ENCODE measurements at places on chromosomes 3 and 15. TPM values are rescaled to one million over a fixed set of nuclear protein-coding genes. Genes with fewer than 3 reads are reported as not detected.

Gene SRGAP3
- total RNA-seq, result 3.2 TPM

Gene DPH6
- 8.0 TPM for total RNA-seq

- no peak for DNase-seq
- no peaks in the 10 kb centered on the region for H3K27me3 ChIP-seq
- H3K4me3 ChIP-seq, result no peak overlapping the region
- no peak overlapping the region for H3K27ac ChIP-seq
- peaks cover 20% of the 10 kb centered on the region for H3K4me1 ChIP-seq
These were observed 34.9 kb downstream of the NXPE3 start for GRCh38 chr3:101813817-101814440.

DNA sequence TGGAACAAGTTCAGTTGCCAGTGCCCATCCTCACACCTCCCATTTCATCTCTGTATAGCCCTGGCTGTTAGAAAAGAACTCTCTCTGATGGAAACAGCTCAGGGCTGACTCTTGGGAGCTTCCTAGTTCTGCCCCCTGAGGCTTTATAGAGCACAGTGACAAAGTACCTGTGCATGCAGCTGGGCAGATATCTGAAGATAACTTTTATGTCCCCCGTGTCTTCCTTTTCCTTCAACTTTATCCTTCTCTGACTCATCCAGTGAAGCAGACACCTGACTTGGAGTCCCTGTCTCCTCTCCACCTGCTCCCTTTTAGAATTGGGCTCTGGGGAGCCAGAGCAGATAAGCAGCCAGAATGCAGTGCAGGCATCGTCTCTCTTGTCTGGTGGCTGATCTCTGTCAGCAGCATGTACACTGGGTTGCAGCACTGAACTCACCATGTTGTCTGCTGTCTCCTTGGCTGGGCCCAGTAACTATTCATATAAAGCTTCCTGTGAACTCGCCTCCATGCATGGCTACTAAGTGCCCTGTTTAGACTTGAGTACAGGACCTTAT is 53.9 kb upstream of the PLXNA1 start:
- no peak for DNase-seq
- H3K4me3 ChIP-seq, result no peak overlapping the region
- no peak overlapping the region for H3K27ac ChIP-seq
- no peaks in the 10 kb centered on the region for H3K27me3 ChIP-seq
- H3K36me3 ChIP-seq, result no peaks in the 10 kb centered on the region

GRCh38 chr3:146521394-146521793 is 23.0 kb downstream of the PLSCR1 start:
- H3K27me3 ChIP-seq, result no peaks in the 10 kb centered on the region
- H3K27ac ChIP-seq, result no peak overlapping the region

Gene ZCWPW2
- total RNA-seq, result 0.28 TPM

Gene CNTN3
- total RNA-seq, result not detected

DNA sequence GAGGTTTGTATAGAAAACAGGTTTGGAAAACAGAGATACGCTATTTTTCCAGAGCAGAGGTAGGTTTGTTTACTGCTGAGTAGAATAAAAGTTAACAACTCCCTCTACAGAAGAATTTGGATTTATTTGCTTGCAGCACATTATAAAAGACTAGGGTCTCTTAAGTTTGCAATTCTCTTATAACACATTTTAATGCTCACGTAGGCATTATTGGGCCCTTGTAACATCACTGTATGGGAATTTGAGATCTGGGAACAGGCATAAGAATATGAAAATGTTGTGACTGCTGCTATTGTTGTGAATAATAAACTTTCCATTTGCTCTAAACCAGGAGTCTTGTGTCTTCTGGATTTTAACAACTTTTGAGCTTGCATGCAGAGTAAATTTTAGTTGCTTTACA is 128.3 kb upstream of the CADM2 start:
- no peak overlapping the region for H3K4me3 ChIP-seq
- H3K27me3 ChIP-seq, result no peaks in the 10 kb centered on the region
- H3K36me3 ChIP-seq, result no peaks in the 10 kb centered on the region
- H3K27ac ChIP-seq, result no peak overlapping the region
- DNase-seq, result no peak

GRCh38 chr15:40510201-40510600 is 39.4 kb downstream of the CHST14 start:
- H3K4me1 ChIP-seq, result peaks cover 21% of the 10 kb centered on the region
- no peak overlapping the region for H3K27ac ChIP-seq
- H3K36me3 ChIP-seq, result no peaks in the 10 kb centered on the region
- DNase-seq, result no peak
- H3K4me3 ChIP-seq, result no peak overlapping the region

- H3K4me1 ChIP-seq, result no peaks in the 10 kb centered on the region
- no peak for DNase-seq
- no peaks in the 10 kb centered on the region for H3K36me3 ChIP-seq
These were observed 16.1 kb upstream of the IL1RAP start for GRCh38 chr3:190497811-190498210.

DNA sequence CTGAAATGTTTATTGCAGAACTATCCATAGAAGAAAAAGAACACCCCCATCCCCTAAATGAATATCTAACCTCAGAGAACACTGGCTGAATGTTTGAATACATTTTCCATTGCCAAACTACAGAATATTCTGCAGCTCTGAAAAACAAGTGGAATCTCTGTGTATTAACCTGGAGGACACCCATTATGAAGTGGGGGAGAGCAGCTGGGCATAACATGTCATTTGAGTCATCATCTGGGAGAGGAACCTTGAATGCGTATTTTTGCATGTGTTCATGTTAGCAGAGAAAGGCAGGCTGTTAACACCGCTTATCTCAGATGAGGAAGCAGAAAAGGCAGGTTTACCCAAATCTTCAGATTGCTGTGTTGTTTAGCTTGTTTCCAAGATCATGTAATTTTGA is 31.5 kb downstream of the ESYT3 start:
- H3K4me1 ChIP-seq, result no peaks in the 10 kb centered on the region
- H3K4me3 ChIP-seq, result no peak overlapping the region
- no peak overlapping the region for H3K27ac ChIP-seq

Gene FGF7
- not detected for total RNA-seq

- no peak overlapping the region for H3K4me3 ChIP-seq
- no peak for DNase-seq
- H3K27ac ChIP-seq, result no peak overlapping the region
- H3K36me3 ChIP-seq, result peaks cover 80% of the 10 kb centered on the region
- H3K4me1 ChIP-seq, result peaks cover 47% of the 10 kb centered on the region
- no peaks in the 10 kb centered on the region for H3K27me3 ChIP-seq
These were observed 537.6 kb downstream of the FOXP1 start for GRCh38 chr3:71045917-71046282.

Gene TYRO3
- 0.42 TPM for total RNA-seq

Measured in CD4-positive, alpha-beta T cell (primary cell).